Testis (tissue), 5 donors: ENCODE measurements at places on chromosomes 4 and X. TPM values are rescaled to one million over a fixed set of nuclear protein-coding genes. Genes with fewer than 3 reads are reported as not detected.

GRCh38 chr4:99810536-99810935, 6.1 kb upstream of the DAPP1 start:
- H3K27ac ChIP-seq: no peak overlapping the region
- no peaks in the 10 kb centered on the region for H3K4me1 ChIP-seq
- no peaks in the 10 kb centered on the region for H3K27me3 ChIP-seq
- DNase-seq: no peak
- H3K4me3 ChIP-seq: no peak overlapping the region
- H3K36me3 ChIP-seq: no peaks in the 10 kb centered on the region

DNA sequence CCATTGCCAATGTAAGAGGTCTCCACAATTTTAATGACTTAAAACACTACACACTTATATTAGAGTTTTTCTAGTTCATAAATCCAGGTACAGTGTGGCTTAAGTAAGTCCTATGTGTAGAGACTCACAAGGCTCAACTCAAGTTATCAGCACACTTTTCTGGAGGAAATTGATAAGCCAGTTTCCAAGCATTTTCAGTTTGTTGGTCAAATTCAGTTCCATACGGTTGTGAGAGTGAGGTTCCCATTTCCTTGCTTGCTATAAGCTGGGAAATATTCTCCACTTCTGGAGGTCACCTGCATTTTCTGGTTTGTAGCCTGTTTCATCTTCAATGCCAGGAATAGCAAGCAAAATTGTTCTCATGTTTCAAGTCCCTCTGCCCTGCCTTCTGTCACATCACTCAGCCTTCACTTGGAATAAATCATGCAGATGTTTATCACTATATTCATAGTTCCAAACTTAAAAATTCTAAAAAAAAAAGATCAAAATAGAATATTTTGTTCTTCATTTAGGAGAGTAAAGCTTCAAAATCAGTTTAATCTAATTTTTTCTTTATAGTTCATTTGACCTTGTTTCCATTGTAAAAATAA, 1137.5 kb upstream of the INTU start:
- no peaks in the 10 kb centered on the region for H3K36me3 ChIP-seq
- H3K4me3 ChIP-seq: no peak overlapping the region
- no peaks in the 10 kb centered on the region for H3K27me3 ChIP-seq
- H3K27ac ChIP-seq: no peak overlapping the region
- DNase-seq: no peak

BMP3 gene
- 0.25 TPM for total RNA-seq

DNA sequence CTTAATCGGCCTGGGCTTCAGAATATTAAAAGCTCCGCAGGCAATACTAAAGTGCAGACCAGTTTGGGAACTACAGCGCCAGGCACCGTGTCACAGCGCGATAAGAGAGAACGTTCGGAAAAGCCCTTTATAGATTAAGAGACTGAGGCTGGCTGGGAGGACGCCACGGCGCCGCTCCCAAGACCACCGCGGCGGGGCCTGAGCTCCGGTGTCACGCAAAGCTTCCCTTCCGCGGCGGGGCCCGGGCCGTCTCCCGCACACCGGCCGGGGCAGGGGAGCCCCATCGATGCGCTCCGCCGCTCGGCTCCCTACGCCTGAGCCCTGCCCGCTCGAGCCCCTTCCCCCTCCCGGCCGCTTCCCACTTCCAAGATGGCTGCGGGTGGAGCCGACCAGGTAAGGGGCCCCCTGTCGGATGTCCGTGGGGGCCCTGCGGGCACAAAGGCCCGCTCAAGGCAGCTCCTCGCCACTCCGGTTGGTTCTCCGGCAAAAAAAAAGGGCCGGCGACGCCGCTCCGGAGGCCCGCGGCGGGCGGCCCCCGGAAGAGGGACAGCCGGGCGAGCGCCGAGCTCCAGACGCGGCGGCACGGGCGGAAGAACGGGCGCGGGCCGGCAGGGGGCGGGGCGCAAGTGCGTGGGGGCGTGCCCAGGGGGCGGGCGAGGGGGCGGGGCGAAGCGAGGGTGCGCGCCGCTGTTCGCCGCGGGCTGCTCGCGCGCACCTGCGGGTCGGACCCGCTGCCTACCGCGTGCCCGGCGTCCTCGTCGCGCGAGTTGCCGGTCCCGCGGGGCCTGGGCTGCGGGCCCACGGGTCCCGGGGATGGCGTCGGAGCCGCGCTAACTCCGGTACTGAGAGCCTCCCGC, at the start of gene TBC1D14:
TSS of gene TBC1D14 (plus strand) at position 714 of the 857 bp plus-strand sequence. CDS start 13,564 bp downstream, outside the sequence.
- H3K4me1 ChIP-seq: peaks cover 15% of the 10 kb centered on the region
- H3K4me3 ChIP-seq: peak within 1 kb of the TSS; percentile 79
- DNase-seq: peak; percentile 92
- no peaks in the 10 kb centered on the region for H3K27me3 ChIP-seq
- peak within 1 kb of the TSS; percentile 99 for H3K27ac ChIP-seq

GRCh38 chr4:138696058-138696457, 319.5 kb upstream of the NOCT start:
- H3K36me3 ChIP-seq: no peaks in the 10 kb centered on the region
- no peak overlapping the region for H3K4me3 ChIP-seq
- H3K27me3 ChIP-seq: no peaks in the 10 kb centered on the region
- DNase-seq: no peak

TMEM47 gene
- 12.7 TPM for total RNA-seq

EGF gene
- 0.87 TPM for total RNA-seq

DNA sequence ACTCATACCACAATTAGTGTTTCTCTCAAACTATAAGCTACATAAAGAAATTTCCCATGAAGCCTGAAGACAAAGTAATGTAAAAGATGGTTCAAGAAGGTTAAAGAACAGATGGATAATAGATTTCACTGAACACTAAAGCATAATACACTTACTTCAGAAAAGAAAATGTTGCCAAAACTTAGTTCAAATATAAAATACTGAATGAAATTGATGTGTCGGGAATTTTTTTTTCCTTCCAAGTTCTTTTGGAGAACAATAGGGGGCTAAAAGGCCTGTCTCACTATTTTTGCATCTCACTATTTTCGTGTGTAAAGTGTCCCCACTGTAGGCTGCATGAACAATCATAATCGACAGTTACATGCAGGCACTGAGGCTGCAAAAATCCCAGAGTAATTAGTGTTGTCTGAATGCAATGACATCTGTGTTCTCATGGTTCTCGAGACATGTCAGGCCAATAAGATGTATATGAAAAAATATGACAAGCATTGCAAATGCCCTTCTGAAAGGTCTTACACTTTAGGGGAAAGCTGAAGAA, 11.9 kb upstream of the MAB21L2 start:
- H3K4me1 ChIP-seq: no peaks in the 10 kb centered on the region
- DNase-seq: no peak
- H3K27me3 ChIP-seq: no peaks in the 10 kb centered on the region
- H3K36me3 ChIP-seq: no peaks in the 10 kb centered on the region

CXorf38 gene
- 9.3 TPM for total RNA-seq

DNA sequence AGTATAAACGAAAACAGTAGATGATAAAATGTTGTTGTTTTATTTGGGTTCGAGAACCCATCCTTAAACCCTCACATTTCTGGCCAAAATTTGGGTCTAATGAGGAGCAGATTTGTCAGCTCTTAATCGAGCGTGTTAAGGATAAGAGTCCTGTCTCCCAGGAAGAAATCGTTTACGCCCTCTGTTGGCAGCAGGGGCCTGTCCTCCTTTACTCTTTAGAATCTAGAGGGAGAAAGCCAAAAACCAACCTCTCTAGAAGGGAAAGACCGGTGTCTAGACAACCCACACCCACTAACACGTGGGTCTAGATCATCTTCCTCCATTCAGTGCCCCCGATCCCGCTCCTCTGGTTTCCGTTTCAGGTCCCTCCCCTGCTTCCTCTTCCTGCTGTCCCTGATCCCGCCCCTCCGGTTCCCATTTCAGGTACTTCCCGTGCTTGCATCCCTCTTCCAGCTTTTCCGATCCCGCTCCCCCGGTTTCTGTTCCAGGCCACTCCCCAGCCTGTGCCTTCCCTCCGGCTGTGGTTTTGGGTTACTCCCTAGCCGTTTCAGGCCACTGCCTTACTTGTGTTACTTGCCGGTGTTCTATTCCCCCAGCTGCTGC, 339.1 kb downstream of the PAPSS1 start:
- peak; percentile 16 for DNase-seq
- no peaks in the 10 kb centered on the region for H3K27me3 ChIP-seq
- H3K4me3 ChIP-seq: no peak overlapping the region
- H3K27ac ChIP-seq: no peak overlapping the region

GRCh38 chrX:71169586-71169985, 24.9 kb downstream of the NLGN3 start:
- no peak overlapping the region for H3K27ac ChIP-seq
- no peaks in the 10 kb centered on the region for H3K4me1 ChIP-seq
- DNase-seq: no peak

CTAG1A gene
- 18.1 TPM for total RNA-seq

DNA sequence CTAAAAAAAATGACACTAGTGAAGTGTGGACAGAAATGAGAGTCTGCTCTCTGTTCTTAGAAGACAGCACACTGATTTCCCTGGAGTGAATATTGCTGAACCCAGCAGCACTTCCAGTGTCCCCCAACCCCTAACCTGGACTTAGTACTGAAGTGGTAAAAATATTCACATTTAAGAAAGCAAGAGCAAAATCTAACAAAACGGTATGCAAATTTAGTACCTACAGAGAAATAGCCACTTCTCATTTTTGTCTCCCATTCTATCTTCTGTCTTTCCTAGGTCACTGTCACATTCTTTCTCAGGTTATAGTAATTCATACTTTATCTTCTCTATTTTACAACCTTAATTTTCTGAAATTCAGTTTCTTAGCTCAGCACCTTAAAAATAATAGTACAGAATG, 274.7 kb downstream of the CFAP299 start:
- no peak overlapping the region for H3K27ac ChIP-seq
- DNase-seq: no peak
- H3K36me3 ChIP-seq: no peaks in the 10 kb centered on the region
- no peak overlapping the region for H3K4me3 ChIP-seq

STATH gene
- total RNA-seq: not detected

GRCh38 chrX:81316163-81316562, 114.3 kb downstream of the SH3BGRL start:
- no peak overlapping the region for H3K4me3 ChIP-seq
- no peaks in the 10 kb centered on the region for H3K4me1 ChIP-seq
- H3K27ac ChIP-seq: no peak overlapping the region
- no peak for DNase-seq

DNA sequence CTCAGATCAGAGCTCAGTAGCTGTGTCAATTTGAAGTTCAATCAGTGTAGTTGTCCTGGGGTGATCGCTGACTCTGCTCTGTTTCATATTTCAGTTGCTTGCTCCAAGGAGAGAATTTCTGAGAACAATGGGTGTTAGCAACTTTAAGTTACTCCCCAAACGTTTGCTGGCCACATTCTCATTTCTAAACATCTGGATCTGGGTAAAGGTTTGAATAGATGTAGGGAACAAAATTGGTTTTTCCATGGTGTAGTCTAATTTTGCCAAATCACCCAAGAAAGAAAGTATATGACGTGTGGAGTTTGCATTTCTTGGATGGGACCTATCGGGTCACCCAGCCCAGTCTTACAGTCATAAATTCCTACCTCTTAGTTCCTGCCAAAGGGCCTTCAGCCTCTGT, 103.7 kb downstream of the AKAP4 start:
- no peaks in the 10 kb centered on the region for H3K4me1 ChIP-seq
- DNase-seq: no peak
- H3K27me3 ChIP-seq: no peaks in the 10 kb centered on the region
- no peaks in the 10 kb centered on the region for H3K36me3 ChIP-seq
- H3K4me3 ChIP-seq: no peak overlapping the region
- no peak overlapping the region for H3K27ac ChIP-seq

GRCh38 chrX:129983575-129984110, 1.2 kb downstream of the BCORL1 start:
- no peaks in the 10 kb centered on the region for H3K27me3 ChIP-seq
- H3K4me1 ChIP-seq: no peaks in the 10 kb centered on the region
- no peak overlapping the region for H3K4me3 ChIP-seq
- H3K36me3 ChIP-seq: no peaks in the 10 kb centered on the region
- no peak overlapping the region for H3K27ac ChIP-seq
- peak; percentile 14 for DNase-seq

RADX gene
- 9.4 TPM for total RNA-seq

DNA sequence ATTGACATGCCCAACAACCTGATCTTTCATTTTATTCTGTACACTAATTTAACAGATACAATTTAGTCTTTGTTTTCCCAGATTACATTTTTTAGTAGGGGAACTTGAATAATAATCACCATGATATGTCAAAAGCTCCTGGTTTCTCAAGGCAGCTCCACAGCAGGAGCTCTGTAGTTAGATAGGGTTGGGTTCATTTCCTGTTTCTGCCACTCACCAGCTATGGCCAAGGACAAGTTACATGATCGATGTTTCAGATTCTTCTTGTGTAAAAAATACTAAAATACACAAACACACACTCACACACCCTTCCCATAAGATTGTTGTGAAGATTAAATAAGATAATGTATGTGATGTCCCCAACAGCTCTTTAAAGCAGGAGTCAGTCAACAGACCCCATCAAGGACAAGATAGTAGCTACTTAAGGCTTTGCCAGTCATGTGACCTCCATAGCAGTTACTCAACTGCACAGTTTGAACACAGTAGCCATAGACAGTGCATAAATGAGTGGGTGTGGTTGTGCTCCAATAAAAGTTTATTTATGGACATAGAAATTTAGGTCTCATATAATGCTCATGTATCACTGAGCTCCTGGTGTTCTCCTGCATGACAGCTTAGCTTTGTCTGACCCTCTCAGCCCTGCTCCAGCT, 18.4 kb downstream of the GUCY1A1 start:
- no peak for DNase-seq
- no peak overlapping the region for H3K4me3 ChIP-seq
- H3K27me3 ChIP-seq: no peaks in the 10 kb centered on the region
- no peak overlapping the region for H3K27ac ChIP-seq

GRCh38 chrX:3046253-3047240, 5.3 kb downstream of the ARSF start:
- H3K27me3 ChIP-seq: no peaks in the 10 kb centered on the region
- DNase-seq: no peak
- no peaks in the 10 kb centered on the region for H3K4me1 ChIP-seq
- no peak overlapping the region for H3K27ac ChIP-seq
- no peaks in the 10 kb centered on the region for H3K36me3 ChIP-seq
- H3K4me3 ChIP-seq: no peak overlapping the region

GRCh38 chr4:53018471-53018870, 156.4 kb downstream of the RASL11B start:
- H3K4me3 ChIP-seq: no peak overlapping the region
- DNase-seq: no peak
- H3K36me3 ChIP-seq: no peaks in the 10 kb centered on the region
- peaks cover 42% of the 10 kb centered on the region for H3K4me1 ChIP-seq
- H3K27ac ChIP-seq: no peak overlapping the region
- H3K27me3 ChIP-seq: no peaks in the 10 kb centered on the region

GYPA gene
- total RNA-seq: not detected

DNA sequence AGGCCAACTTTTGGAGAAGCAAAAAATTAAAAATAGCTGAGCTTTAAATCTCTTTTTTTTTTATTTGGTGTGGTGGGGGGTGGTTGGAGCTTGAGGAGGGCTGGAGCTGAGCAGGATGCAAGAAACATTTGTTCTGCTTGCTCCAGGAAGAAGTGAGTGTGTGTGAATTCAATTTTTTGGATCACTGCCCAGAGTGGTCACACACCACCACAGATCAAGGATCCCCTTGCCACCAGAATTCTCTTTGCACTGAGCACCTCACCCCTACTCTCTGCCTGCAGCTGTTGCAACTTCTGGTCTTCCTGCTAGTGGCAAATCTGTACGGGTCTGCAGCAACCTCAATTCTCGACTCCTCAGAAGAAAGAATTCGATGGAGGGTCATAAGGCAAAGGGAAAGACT, 19.9 kb upstream of the PLP1 start:
- H3K36me3 ChIP-seq: no peaks in the 10 kb centered on the region
- H3K27me3 ChIP-seq: no peaks in the 10 kb centered on the region
- H3K4me1 ChIP-seq: no peaks in the 10 kb centered on the region
- H3K27ac ChIP-seq: no peak overlapping the region
- no peak for DNase-seq

TEX13D gene
- total RNA-seq: 3.3 TPM
